ENCODE measurements at places on chromosomes 11 and 22.
A peak's percentile ranks its signal among the peaks of the same experiment; 100 is the strongest.

DNA sequence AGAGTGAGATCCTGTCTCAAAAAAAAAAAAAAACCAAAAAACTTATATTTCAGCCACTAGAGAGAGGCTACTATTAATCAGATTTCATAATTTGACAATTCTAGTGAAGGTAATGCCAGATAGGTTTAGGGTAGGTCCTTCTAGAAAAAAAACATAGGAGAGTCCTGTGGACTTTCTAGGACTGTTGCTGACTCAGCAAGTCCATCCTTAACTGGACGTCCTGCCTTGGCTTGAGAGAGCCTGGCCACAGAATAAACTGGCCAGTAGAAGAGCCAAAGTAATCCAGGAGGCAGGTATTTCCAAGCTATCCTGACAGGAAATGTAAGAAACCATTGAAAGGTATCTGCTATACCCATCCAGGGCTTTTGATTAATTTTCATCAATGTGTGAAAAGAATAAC lies 64.6 kb downstream of the TRIM44 start:
- DNase-seq: no peak

- no peak for DNase-seq
Measured at GRCh38 chr11:122099374-122100036, 16.5 kb downstream of the BLID start.

DNA sequence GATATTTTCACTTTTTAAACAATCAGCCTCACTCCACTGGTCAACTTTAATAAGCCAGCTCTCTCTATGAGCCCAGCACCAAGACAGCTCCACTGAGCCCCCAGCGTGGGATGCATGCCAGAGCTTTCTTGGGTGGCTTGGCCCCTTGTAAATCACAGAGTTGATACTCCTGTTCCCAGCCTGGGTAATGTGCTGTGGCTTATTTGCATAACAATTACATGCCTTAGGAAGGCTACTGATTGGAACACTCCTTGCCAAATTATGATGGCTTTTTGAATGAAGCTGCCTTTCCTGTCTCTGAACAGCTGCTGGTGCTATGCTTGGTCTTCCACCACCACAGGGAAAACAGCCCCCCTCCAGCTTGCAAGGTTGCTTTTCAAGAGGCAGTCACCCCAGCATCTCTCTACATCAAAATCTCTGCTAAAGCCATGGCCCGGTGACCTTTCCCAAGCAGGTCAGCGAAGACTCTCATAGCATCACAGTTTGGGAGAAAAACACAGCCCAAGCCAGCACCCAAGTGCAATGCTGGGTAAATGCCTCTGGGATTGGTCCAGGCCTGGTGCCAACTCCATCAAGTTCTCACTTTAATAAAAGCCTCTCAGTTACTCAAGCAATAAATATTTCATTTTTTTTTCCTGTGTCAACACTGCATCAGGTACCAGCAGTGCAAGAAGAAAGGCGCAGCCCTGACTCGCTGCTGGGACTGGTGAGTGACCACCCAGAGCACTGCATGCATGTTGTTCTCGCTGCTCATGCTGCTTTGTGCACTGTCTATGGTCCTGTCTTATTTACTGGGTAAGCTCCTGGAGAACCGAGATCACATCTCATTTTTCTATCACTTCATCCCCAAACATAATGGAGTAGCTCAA lies 549.3 kb downstream of the OPCML start:
- DNase-seq: no peak

DNA sequence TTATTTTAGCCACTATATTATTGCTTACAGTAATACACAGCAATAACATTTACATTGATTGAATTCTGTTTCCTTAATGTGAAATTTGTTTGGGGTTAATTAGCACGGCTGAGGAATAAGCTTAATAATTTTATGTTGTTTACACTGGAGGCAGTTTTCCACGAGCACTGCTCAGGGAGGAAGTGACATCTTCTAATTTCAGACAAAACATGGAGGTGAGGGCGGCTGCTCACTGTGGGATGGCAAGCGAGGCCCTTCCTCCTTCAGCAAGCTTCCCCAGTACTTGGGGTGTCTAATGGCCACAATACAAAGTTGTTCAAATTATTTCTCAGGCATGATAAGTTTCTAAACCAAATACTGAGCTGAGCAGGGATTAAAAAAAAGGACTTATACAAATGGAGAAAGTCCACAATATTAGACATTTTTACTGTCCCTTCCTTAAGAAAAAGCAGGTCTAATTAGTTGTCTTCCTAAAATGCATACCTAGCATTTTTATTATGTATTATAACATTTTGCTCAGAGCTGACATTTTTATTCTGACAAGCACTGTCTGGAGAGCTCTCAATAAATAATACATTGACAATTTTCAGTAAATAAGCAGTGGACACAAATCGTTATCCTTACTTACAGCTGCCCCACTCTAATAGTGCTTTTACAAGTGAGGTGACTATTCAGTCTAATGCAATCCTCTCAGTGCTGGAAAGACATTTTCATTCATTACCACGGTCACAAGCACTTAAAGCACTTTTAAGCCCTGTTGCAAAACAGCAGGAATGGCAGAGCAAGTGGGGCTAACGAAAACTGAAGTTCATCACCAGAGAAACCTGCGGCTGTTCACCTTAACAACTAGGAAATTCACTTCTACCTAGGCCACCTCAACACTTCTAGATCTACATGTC lies 56.2 kb downstream of the SOX6 start:
- no peak for DNase-seq

DNA sequence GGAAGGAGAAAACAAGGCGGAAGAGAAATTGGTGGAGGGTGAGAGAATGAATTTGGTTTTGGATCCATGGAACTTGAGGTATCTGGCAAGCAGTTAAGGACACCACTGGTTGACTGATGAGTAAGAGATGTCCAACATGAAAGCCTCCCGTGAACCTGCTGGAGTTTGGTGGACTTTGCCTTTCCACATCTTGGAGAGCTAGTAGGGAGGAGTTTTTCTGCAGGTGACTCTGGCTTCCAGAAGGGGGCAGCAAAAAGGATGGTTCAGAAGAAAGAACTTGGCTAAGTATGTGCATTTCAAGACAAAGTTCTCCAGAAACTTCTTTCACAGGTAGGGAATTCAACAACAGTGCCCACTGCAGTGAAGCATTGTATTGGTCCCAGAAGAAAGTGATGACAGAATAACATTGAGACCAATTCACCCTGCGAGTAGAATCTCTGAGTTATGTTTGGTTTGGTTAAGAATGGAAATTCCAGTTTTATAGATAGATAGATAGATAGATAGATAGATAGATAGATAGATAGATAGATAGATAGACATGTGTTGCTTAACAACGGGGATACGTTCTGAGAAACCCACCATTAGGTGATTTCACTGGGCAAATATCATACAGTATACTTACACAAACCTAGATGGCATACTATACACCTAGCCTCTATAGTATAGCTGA lies 28.5 kb downstream of the DCDC1 start:
- DNase-seq: peak; percentile 9

- DNase-seq: no peak
Measured at GRCh38 chr11:99934008-99934407, 753.1 kb upstream of the ARHGAP42 start.

DNA sequence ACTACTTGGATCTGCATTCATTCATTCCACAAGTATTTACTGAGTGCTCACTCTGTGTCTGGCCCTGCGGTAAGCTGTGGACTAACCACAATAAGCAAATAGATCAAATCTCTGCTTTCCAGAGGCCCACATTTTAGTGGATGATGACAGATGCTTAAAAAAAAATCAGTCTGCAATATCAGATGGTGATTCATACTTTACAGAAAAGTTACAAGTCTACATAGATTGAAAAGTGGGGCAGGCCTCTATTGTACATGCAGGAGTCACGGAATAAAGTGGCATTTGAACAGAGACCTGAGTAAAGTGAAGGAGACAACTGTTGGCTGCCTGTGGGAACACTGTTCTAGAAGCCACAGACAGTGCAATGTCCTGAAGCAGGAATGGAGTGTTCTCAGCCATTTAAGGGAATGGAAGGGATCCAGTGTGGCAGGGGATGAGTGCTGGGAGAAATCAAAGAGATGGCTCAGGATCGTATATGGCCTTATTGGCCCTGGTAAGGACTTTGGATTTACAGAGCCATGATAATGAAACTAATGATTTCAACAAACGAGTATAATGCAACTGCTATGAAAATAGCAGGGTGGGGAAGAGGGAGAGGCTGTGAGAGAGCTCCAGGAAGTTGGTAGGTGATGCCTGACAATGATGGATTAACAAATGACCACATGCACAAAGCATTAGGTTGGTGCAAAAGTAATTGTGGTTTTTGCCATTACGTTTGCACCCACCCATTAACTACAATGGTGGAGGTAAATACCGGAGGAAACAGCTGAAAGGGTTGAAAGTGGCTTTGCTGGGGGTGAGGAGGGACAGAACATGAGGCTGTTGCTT lies 31.1 kb downstream of the TMEM45B start:
- no peak for DNase-seq

GRCh38 chr11:45896422-45896984 lies 10.6 kb downstream of the FREY1 start:
- no peak for DNase-seq

DNA sequence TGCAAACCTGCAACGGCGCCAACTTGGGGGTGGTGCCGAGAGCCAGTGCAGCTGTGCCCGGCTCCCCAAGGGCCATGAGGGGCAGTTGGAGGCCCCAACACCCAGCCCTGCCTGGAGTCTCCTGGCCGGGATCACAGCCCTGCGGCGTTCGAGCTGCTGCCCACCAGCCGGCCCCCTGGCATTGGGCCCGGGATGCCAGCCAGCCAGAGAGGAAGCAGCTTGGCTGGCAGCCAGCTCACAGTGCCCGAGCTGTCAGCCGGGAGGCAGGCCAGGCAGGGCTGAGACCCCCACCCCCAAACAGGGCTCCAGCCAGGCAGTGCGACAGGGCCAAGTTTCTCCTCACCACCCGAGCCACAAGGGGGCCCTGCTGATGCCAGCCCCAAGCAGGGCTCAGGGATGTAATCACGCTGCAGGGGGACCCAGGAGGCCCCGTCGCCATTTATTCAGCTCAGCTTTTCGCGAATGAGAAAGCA lies 26.0 kb upstream of the TCF20 start:
- DNase-seq: no peak

GRCh38 chr11:12673601-12673923 lies 659 bp upstream of the TEAD1 start:
- DNase-seq: no peak

- no peak for DNase-seq
Measured at GRCh38 chr11:69364921-69365320, 71.0 kb downstream of the MYEOV start.

DNA sequence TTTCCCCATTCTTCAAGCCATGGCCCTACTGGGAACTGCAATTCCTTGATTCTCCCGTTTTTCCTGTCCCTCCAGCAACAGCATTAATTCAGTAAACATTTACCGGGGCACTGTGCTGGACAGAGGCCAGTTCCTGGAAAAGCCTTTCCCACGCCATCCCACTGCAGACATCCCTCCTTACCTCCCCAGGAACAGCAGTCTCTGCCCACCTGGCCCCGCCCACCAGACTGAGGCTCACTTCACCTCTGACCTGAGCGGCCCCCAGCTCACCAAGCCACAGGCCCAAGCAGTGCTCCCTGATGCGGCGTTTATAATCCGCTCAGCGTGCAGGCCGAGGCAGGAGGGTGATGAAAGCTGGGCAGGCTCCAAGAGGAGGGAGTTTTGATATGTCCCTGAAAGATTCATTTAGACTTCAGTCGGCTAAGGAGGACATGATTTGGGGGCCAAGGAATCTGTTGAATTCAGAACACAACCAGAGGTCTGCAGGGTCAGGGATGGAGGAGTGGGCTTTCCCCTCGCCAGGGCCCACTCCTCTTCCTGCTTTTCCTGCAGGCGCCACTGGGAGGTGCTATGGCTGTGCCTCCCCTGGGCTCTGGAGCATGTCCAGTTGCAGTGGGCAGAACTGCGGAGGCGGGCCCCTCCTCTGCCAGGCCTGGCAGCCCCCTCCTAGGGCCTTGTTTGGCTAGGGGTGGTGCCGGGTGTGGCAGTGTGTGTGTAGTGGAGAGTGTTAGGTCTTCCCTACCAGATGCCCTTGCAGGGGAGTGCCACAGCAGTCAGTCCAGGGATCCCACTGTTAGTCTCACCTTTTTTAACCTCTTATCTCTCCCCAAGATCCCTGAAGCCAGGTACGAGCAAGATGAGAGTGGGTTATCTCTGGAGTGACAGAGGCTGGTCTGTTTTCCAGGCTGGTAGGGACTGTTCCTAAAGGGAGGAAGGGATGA lies 1.4 kb upstream of the TAGLN start:
- no peak for DNase-seq

DNA sequence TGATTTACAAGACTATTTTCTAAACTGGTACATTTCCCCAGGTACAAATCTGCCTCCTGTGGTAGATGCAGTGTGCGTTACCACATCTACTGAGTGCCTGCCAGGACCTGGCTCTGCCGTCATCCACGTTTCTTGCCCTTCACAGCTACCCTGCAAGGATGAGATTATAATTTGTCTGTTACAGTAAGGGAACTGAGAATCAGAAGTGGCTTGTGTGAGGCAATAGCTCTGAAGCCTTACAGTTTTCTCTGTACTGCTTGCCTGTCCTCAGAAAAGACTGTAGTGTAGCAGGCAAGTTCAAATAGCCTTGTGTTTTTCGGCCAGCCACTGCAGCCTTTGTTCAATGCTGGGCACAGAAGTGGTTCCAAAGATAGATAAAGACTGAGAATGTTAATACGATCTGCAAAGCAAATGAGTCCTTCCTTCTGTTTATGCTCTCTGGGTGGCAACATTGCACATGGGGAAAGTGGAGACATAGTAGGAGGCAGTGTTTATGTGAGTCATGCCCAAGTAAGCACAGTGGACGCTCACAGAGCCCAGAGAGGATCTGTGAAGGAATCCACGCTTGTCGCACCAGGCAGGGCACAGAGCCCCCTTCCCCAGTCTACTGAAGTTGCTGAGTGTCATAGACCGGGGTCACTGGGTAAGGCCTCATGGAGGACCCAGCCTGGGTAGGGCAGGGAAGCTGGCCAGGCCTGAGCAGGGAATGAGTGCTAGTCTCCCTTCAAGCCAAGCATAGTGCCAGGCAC lies 49.1 kb downstream of the MICAL2 start:
- DNase-seq: peak; percentile 74

DNA sequence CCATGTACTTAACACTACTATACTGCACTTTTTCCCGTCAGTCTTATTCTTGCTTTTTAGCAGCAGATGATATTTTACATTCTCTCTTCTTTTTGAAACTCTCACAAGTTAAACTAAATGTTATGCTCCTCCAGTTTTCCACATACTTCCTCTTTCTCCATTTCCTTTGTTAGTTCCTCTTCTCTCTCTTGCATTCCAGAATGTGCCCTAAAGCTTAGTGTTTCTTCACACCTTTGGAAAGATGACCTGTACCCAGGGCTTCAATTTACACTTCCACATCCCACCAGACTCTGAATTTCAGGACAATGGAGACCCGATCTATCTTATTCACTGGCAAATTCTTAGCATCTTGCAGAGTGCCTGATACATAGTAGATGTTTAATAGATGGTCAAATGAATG lies 51.8 kb downstream of the APIP start:
- peak; percentile 36 for DNase-seq
